ENCODE measurements at places on chromosomes 1 and 21.

- DNase-seq, result no peak
These were observed 1.4 kb downstream of the ADORA1 start for GRCh38 chr1:203128716-203129500.

DNA sequence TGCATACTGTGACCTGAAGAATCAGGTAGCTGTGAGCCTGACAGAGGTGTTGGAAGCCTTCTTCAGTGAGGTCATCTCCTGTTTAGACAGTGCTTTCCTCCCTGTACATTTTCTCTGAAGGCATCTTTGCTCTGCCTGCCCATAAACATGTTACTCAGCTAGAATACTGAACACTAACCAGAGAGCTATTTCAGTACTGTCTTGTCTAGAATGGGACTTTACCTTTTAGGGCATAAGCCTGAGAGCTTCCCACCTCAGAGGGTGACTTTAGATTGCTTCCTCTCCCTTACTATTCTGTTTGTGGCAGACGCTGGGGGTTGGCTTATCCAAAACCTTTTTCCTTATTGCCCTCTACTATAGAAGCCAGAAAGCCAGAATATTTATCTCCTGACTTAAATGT is 23.3 kb upstream of the ZNF326 start:
- DNase-seq, result no peak

DNA sequence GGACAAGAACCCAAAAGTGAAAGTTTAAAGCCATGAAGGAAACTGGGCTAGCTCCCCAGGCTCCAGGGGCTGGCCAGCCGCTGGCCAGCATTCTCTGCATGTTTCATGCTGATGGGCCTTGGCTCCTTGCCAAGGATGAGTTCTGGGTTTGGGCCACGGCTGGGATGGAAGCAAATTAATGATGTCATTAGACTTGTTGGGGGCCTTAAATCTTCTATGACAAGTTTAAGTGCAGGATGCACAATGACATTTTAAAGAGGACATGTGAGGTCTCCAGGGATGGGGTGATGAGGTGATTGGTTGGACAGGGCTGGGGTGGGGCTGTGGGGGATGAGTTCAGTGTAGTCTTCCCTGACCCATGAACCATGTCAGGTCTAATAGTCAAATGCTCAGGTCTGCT is 199.6 kb downstream of the TRABD2B start:
- DNase-seq, result no peak

DNA sequence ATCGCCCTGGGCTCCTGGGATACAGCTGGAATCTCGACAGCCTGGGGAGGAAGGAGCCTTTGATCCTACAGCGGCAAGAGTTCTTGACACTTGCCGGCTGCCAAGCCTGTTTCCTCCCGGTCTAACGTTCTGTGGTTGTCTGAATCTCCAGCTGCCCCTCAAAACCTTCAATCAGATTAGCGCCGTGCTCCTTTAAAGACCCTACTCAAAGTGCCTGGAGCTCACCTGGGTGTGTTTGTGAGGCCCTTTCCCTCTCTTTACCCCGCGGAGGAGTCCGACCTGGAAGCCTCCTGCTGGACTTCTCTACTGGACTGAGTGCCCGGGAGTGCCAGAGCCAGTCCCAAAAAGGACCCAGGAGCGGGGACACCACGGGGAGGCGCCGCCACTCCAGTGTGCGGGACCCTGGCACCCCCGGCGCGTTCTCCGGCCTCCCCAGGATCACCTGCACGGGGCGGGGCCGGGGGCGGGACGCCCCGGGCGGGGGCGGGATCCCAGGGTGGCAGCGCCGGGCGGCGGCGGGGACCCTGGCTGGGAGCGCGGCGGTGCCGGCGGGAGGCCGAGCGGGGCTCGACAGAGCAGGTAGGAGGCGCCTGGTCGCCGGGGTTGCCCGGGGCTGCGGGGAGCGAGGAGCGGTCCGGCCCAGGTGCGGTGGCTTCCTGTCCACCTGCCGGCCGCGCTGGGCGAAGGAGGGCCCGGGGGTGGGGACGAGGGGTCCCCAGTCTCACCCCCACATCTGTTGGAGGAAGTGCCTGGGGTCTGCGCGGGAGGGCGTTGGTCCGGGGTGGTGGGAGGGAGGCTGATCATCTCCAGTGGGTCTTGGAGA is at the start of gene NCMAP:
Gene NCMAP, plus strand, starts transcription at position 497 of the 823 bp plus-strand sequence. CDS start 39,344 bp downstream, outside the sequence.
- DNase-seq, result no peak

- DNase-seq, result no peak
These were observed 22.3 kb downstream of the DHRS3 start for GRCh38 chr1:12595757-12596006.

GRCh38 chr1:6357243-6357936 is 36.2 kb downstream of the ACOT7 start:
- DNase-seq, result no peak

GRCh38 chr1:41870076-41870562 is 48.6 kb downstream of the HIVEP3 start:
- no peak for DNase-seq

DNA sequence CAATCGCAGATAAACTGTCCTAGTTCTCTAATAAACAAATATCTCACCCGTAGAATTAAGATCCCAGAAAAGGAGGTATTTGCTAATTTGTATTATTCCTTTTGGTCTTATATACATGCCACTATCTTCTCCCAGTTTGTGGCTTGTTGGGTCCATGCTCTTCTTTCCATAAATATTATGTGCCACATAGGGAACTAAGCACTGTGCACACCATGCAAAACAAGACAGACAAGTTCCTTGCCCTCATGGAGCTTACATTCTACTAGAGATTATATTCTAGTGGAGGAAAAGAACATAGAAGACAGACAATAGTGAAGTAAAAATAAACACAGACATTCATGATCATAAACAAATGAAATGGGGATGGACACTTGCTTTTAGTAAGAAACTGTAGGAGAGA is 4.7 kb downstream of the GART start:
- no peak for DNase-seq

GRCh38 chr1:108010581-108010980 is 45.6 kb upstream of the VAV3 start:
- no peak for DNase-seq

- DNase-seq, result peak; percentile 29
These were observed 54.1 kb upstream of the ID3 start for GRCh38 chr1:23613191-23614031.

DNA sequence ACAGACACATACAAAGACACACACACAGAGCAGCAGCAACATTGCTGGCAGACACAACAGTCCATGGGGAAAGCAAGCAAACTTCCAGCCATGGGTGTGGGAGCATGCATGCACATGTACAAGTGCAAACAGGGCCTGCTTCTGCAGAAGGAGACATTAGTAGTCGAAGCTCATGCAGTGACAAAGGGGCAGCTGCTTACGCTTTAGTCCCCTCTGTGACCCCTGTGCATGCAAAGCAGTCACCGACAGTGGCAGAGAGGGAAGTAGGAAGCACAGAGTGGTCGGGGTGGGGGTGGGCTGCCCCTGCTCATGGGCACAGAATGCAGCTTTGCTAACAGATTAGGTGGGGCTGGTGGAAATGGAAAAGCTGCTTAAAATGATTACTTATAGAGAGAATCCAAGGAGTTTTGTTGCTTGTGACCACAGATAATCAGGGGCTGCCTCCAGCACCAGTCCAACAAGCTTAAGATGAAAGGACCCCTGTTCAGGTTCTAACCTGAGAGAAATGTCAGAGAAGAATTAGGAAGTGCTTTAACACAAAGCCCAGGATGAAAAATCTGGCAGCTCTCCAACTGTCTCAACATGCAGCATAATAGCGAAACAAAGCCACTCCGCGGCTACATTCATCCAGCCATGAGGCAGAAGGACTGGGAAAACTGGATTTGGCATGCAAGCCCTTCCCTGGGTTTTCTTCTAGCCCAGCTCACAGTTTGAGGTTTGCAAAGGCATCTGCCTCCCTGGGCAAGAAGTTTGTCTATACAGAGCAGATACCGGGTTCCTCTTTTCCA is 378.9 kb downstream of the KCNH1 start:
- DNase-seq, result no peak

GRCh38 chr1:201226859-201227488 is 36.4 kb downstream of the IGFN1 start:
- DNase-seq, result no peak

GRCh38 chr1:62333441-62333840 is 14.2 kb upstream of the KANK4 start:
- no peak for DNase-seq

- no peak for DNase-seq
These were observed 26.3 kb downstream of the MTARC1 start for GRCh38 chr1:220813013-220813412.
